ELR (cell line): ENCODE measurements at places on chromosomes 5 and 9.

GRCh38 chr5:61371474-61371873 lies 39.4 kb downstream of the ZSWIM6 start:
- DNase-seq, result no peak

DNA sequence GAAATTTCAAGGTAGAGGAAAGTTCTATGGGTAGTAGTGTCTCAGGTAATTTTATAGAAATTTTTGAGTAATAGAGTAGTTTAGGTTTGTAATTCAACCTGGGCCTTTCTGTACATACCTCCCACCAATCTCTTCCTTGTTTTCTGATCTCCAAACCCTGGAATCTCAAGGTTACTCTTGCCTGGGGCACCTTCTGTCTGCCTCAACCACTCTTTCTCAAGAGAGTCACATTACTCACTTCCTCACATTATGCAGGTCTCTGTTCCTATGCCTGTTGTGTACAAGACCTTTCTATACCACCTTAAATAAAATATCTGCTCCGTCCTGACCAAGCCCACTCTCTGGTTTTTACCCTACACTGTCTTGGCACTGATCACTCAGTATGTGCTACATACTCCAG lies 412.6 kb upstream of the CTNND2 start:
- DNase-seq, result peak; percentile 15

GRCh38 chr5:15807871-15808270 lies 307.9 kb downstream of the FBXL7 start:
- DNase-seq, result peak; percentile 19

- peak; percentile 26 for DNase-seq
Observed at GRCh38 chr9:93673021-93673838, 96.8 kb downstream of the PHF2 start.

GRCh38 chr5:170760113-170760512 lies 23.4 kb upstream of the GABRP start:
- DNase-seq, result no peak

DNA sequence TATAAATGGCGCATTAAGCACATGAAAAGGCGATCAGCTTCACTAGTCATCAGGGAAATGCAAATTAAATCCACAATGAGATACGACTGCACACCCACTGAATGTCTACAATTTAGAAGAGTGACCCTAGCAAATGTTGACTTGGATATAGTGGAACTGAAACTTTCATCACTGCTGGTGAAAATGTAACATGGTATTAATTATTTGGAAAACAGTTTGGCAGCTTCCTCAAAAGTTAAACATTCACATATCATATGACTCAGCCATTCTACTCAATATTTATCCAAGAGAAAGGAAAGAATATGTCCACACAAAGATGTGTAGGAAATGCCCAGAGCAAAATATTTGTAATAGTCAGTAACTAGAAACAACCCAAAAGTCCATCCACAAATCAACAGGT lies 146.5 kb downstream of the LPAR1 start:
- DNase-seq, result peak; percentile 43

DNA sequence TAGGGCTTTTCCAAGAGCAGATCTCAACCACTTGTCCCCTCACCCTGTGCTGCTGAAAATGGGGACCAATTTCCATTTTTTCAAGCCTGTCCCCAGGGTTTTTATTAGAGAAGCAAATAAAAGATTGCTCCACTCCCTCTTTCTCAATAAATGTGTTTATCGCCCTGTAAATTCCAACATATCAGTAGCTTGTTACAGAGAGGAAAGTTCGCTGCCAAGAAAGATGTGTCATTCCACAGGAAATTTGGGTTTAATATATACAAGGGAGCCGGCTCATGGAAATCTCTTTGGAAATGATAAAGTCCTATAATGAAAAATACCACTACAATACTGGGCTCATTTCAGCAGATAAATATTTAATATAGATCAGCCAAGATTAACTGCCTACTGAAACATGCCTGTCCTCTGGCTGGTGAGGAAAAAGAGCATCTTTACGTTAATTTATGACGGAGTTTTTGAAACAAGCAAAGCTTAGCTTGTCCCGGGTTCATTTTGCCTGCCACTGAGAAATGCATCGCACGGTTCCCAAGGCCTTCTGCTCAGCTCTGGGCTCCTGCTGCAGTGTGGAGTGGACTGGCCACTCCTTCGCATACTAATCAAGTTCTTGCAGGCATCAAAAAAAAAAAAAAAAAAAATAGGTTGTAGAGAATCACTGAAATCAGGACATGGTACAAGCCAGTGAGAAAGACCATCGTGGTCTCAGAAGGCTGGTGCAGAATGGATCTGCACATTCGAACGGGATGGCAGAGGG lies 84.5 kb downstream of the BRINP1 start:
- no peak for DNase-seq

- DNase-seq, result no peak
Observed at GRCh38 chr9:117644932-117645636, 59.1 kb upstream of the TLR4 start.

DNA sequence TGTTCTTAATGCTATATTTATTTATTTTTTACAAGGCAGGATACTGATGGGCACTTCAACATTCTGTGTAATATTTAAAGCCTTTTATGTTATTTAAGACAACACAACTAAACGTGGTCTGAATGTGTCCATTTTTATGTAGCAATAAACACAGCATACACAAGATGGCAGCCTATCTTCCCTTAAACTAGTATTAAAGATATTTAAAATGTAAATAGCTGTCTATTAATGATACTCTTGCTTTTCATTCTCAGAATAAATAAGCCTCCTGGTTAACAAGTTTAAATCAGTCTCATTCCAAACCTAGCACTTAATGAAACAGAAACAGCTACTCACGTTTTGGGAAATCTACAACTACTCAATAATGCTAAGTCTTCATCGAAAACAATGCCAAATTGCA lies 315.7 kb downstream of the MCTP1 start:
- DNase-seq, result peak; percentile 50

DNA sequence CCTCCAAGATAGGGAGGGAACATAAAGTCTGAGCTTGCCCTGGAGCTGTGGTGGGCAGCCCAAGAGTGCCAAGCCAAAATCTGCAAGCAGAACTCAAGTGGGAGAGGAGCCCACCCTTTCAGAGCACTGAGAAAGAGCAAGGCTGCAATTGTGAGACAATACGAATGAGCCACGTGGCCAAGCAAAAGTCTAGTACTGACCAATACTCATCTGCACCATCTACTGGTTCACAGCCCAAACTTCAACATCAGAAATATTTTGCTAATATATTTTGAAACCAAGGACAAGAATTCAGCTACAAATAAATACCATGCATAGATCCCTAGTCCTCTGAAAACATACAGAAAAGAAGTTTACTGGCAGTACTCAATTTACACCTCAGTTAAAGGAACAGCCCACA lies 696.2 kb upstream of the COX7C start:
- DNase-seq, result no peak

DNA sequence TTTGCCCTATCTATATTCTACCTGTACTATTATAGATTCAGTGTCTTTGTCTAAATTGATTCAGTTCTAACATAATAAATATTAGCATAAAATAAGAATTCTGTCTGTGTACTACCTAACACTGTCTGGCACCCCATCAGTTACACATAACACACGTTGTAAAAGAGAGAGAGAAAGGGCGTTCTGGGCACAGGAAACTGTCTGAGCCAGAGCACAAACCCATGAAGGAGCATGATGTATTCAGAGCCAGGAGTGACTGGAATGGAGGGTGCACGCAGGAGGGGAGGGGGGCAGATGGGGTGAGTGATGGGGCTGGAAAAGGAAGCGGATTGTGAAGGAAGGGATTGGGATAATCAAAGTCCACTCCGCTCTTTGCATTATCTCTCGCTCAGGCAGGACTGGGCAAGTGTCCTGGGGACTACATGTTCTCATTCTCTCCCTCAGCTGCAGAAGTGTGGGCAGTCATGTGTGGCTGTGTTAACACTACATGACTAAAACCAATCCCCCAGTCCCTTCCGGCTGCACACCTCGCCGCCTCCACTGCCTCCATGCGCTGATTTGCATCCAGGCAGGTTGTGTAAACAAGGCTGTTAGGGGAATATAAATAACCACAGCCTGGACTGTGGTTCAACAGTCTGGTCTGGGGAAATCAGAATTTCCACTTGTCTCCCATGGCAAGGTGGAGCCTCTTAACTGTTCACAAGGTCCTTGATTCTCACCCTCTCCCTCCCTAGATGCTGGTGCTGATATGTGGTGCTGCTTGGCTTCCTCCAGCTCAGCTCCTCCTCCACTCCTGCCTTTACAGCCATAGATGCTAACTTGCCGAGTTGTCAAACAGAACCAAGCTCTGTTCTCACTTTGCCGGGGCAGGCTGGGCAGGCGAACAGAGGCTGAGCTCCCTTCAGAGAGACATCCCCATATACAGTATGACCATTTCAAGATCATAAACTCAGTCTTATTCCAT lies 367.5 kb upstream of the BRINP1 start:
- no peak for DNase-seq

DNA sequence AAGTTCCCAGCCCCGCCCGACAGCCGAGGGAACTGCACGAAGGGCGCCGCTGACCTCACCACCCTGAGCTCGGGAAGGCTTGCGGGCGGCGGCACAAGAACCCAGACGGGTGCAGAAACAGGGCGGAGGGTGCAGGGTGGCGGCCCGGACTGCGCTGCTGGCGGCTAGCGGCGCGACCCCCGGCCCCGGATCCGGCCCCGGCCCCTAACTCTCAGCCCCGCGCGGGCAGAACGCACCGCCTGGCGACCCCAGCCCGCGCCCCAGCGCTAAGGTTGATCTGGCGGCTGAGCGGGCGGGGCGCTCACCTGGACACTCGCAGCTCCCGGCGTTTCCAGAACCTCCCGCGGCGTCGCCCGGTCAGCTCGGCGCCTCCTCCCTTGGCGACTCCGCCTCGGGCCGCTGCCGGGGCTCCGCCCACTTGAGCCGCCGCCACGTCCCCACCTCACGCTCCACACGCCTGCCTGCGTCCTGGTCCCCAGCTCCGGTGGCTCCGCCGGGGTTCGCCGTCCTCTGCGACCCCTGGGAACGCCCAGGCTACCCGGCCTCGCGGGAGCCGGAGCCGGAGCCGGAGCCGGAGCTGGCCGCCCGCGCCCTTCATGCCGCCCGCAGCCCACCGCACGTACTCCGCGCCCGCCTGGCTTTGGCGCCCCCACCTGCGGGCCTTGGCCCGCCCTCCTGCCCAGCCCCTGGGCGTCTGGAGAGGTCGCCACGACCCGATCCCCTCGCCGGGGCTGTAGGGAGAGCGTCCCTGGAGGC lies at the start of gene P4HA2:
TSS of gene P4HA2 (minus strand) at position 369 of the 756 bp plus-strand sequence. CDS start 9,227 bp downstream, outside the sequence.
- peak; percentile 84 for DNase-seq

- no peak for DNase-seq
Observed at GRCh38 chr5:143188692-143189091, 214.8 kb downstream of the NR3C1 start.

DNA sequence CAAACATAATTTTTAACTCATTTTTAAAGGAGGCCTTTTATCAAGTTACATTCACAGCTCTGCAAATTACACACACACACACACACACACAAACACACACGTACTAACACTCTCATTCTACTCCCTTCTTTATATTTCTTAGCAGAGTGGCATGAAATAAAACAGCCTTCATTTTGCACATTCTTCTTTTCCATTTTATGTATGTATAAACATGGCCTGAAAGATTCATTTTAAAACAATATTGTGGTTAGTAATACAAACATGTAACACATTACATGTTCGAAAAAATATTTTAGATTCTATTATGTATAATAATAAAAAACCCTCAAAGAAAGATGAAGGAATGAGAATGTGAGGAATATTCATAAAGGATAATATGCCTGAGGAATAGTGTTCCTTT lies 86.0 kb upstream of the ITGA2 start:
- DNase-seq, result no peak

DNA sequence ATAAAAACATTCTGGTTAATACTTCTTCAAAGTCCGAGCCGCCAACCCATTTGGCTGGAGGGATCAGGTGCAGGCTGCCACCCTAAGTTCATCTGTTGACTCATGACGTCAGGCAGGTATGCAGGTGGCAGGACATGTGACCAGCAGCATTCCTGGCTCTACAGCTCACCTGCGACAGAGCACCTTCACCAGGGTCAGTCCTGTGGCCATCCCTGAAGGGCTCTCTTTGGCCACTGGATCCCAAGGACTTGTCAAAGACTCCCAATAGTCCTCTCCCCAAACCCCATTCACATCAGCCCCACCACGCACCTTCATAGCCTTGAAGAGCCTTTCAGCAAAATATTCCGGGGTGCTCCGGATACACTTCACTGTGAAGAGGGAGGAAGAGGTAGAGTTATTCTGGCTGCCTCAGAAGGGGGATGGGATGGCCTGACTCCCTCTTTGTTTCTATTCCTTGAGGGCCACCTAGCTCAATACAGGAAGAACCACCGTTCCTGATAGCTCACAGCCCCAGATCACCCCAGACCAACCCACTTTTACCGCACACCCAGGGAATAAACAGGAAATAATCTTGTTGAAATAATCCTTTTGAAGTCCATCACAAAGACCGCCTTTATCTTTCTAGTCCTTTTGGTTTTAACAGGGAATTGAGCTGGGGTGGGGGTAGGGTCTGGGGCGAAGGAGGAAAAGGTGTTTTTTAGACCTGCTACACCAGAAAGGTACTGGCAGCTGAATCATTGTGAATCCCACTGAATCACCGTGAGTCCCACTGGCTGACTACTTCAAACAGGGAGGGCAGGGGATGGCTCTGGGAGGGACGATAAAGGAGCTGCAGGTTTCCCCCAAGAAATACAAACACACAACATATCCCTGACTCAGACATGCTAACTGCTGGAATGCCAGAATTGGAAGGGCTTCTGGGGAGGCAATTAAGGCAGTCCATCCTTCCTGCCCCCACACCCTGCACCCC lies 26.4 kb downstream of the ANXA6 start:
- peak; percentile 6 for DNase-seq

DNA sequence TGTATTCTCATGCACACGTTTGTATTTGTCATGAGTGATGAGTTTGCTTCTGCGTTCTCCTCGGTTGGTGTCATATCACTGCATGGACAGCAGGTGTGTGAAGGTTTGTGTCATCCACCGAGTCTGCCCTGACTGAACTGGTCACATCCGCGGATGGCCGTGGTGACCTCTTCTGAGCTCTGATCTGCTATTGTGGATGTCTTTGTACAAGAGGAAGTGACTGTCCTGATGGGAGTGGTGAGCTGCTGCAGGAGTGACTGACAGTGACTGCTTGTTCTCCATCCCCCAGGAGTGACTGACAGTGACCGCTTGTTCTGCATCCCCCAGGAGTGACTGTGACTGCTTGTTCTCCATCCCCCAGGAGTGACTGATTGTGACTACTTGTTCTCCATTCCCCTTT lies 69.9 kb downstream of the EHMT1 start:
- no peak for DNase-seq

GRCh38 chr9:91736311-91736710 lies 213.7 kb downstream of the ROR2 start:
- DNase-seq, result no peak
